Activated CD4-positive, CD25-positive, alpha-beta regulatory T cell treated with anti-CD3 and anti-CD28 coated beads, Interleukin-2, amount 50 U/mL, for 24 hours (primary cell): ENCODE measurements at places on chromosomes 11 and 22.
A peak's percentile ranks its signal among the peaks of the same experiment; 100 is the strongest.

- no peak for ATAC-seq
Observed at GRCh38 chr11:73168925-73169579, 26.9 kb upstream of the FCHSD2 start.

DNA sequence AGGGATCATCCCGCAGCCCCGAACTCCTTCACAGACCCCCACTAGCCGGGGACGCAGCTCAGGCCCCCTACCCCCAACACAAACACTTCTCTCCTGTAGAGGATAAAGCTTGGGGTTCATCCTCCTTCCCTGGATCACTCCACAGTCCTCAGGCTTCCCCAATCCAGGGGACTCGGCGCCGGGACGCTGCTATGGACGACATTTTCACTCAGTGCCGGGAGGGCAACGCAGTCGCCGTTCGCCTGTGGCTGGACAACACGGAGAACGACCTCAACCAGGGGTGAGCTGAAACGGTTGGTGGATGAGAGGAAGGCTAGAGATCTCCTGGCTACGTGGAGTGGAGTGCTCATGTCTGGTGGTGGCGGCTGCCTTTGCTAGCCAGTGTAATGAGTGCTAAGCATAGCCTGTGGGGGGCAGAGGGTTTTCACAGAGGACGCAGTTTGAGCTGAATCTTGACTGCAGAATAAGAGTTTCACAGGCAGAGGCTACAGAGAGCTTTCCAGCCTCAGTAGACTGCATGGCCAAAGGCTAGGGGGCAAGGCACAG is 580 bp downstream of the ILK start:
- ATAC-seq = peak; percentile 47

DNA sequence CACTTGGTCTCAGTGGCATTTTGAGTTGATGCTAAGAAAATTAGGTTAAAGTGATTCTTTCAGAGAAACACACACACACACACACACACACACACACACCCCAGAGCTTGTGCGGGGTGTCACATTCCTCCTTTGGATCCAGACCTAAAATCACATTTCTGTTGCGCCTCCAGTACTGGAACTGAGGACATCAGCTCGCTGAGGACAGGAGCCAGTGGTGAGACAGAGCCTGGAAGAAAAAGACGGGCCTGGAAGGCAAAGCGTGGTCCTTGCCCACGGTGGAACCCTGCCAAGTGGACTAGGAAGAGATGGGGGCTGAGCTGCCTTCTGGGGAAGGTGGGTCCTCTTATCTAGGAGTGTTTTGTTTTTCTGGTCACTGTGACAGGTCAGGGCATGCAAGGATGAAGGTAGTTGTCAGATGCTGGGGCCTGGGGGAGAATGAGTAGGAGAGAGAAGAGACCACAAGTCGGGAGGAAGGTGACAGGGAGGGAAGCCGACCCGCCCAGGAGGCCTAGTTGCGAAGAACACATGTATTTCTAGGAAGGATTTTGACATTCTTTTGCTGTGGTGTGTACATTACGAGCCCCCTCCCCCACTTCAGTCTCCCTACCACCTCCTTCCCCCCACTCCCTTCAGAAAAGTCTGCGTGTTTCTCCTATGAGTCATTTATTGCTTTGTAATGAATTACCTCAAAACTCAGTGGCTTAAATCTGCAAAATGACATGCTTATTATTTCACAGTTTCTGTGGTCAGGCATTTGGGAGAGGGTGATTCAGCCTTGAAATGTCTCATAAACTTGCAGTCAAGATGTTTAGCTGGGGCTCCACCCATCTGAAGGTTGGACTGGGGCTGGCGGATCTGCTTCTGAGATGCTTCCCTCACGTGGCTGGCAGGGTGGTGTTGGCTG is 4.8 kb upstream of the ELFN2 start:
- ATAC-seq = peak; percentile 93

DNA sequence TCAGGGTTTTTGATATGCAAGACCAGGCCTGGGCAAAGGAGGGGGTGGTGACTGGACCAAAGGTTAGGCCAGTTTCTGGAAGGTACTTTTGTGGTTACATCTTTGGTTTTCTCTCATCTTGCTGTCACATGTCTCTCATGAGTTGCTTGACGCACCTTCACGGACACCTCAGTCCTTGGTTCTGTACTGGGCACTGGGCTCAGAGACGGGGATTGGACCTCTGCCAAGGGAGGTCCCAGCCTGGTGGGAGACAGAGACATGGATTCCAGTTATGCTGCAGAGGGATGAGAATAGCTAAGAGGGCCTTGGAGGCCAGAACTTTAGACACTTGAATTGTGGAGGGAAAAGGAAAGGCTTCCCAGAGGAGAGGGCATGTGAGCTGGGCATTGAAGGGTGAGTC is 1.7 kb downstream of the USP35 start:
- no peak for ATAC-seq

DNA sequence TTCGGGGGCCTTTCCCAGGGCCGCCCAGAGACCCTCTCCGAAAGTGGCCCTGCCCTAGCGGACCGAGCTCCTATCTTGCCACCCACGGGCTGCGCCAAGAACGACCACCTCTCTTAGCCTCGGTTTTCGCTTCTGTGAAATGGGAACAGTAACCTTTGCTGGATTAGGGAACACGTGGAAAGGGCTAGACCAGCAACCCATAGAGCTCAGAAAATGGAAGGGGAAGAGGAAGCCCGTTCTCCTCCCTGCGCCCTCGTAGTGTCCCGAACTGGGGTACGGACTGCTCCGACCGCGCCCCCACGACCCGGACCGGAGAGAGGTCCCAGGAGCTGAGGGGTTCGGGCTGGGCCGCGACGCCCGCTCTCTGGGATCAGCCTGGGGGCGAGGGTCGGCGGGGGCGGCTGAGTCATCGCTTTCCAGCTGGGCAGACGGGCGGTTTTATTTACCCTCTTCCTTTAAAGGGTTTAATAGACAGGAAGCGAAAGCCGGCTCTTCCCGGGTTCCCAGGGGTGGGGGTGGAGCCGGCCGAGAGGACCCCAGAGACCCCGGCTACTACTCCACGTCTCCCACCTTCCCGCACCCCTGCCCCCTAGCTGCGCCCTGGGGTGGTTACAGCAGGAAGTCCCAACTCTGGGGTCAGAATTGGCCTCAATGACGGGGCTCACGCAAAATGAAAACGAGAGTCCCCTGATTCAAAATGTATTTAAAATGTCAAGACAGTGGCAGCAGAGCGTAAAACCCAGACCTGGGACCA is 907 bp upstream of the PHLDA2 start:
- ATAC-seq = peak; percentile 29

DNA sequence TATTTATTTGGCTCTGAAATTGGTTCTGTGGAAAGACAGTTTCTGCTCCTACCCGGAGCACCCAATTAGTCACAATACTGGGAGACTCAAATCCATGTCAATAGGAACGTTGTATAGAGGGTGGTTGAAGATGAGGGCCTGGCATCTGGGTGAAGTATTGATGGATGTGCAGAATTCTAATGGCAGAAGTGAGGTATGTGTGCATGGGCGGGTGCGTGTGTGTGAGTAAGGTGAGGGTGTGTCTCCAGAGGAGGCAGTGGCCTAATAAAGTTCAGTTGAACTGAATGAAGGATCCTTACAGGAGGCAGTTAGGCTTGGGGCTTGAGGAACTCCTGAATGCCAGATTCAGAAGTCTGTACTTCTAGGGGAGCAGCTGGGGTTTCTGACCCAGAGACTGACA is 71.8 kb upstream of the B3GAT1 start:
- ATAC-seq = no peak

GRCh38 chr11:106644824-106645223 is 373.5 kb downstream of the GUCY1A2 start:
- no peak for ATAC-seq

GRCh38 chr11:71335371-71335770 is 83.0 kb upstream of the SHANK2 start:
- no peak for ATAC-seq

GRCh38 chr22:24525416-24526037 is 29.4 kb downstream of the GUCD1 start:
- ATAC-seq = peak; percentile 93

- peak; percentile 25 for ATAC-seq
Observed at GRCh38 chr11:48109046-48109666, 107.5 kb upstream of the OR4B1 start.

DNA sequence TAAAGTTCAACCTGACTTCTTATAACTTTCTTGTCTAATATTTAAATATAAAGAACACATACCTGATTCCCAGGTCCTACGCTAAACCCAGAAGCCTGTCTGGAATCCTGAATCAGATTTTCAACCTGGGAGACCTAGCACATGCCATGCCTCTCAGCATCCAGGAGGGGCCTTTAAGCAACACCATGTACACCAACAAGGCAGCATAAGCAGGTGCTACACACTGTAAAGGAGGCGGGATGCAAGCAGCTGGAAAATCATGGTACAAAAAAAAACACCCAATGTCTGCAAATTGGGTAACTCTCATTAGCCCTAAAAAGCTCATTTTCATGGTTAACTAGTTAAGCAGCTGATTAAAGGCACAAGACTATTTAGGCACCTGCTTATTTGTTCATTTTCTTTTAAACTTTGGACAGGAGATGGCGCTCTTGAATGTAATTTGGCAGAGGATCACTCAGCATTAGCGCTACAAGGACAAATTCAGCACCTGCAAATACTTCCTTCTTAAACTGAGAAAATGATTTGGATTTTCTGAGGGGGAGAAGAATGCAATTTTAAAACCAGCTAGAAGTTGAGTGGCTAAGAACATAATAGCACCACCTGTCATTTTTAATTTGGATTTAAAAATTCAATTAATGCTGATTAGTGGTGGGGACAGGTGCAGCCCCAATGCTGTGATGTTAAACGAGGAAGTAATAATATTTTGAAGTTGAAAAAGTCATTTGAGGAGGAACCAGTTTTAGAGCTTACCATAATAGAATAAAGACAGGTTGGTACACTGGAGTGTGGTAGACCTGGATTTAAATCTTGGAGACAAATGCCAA is 104.0 kb downstream of the FAR1 start:
- ATAC-seq = peak; percentile 41

DNA sequence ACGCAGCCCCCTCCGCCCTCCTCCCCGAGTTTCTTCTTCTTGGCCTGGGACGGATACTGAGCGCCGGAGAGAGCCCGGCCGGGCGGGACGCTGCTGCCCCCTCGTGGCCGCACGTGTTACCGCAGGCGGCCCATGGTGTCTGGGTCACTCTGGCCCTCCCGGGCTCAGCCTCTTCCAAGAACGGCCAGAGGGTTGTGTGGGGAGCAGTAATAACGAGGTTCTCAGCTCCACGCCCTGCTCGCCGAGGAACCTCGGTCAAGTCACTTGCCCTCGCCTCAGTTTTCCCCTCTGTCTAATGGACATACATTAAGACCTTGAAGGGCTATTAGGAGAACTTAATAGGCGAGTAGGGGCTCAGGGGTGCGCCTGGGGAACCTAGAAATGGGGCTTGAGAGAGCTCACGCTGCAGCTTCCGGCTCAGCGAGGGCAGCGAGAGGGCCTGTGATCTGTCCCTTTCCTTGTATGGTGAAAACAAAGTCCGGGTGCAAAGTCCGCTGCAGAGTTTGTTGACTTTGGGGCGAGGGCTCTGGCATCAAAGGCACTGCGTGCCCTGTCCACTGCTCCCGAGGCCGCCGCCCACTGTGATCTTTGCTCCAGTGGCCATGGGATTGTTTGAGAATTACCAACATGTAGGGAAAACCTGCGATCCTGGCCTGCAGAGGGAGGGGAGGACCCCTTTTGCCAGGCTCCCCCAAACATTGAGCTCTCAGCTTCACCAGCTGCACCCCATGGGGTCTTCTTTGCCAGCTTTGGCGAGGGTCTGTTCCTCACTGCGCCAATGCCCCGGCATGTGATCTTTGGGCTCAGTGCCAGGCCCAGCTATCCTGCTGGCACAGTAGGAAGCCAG is 14.4 kb upstream of the LRP5 start:
- peak; percentile 94 for ATAC-seq

DNA sequence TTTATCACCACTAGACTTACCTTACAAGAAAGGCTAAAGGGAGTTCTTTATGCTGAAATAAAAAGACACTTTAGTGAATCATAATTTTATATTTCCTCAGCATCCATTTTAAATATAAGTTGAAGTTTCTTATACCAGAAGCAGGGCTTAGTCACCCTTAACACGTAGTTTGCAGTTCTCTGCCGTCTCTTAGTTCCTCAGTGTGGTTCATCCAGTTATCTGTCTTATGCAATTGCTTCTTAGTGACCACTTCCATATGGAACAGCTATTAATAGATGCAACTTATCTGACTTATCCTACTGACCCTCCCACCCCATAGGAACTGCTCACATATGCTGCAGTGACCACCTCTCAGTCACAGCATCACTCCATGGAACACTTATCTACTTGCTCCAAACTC is 11.7 kb upstream of the SLC36A4 start:
- no peak for ATAC-seq

- no peak for ATAC-seq
Observed at GRCh38 chr11:122215244-122215992, 99.4 kb upstream of the BLID start.

- ATAC-seq = no peak
Observed at GRCh38 chr11:128057786-128058395, 529.5 kb downstream of the ETS1 start.

DNA sequence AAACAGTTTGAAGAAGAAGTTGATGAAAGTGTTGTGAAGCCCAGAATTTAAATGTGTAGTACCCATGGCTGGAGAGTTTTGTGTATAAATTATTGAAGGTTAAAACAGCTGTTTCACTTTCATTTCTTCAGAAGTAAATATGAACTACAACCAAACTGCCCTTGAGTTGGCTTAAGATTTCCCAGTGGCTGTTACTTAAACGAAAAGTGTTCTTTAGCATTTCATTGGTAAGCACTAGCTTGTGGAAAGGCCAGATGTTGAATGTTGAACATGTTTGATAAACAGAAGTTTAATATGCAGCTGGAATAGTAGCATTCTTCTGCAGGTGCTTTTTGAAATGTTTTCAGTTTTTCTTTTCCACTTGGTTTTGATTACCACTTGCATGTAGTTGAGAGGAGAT is 83.2 kb upstream of the TNRC6B start:
- peak; percentile 55 for ATAC-seq

DNA sequence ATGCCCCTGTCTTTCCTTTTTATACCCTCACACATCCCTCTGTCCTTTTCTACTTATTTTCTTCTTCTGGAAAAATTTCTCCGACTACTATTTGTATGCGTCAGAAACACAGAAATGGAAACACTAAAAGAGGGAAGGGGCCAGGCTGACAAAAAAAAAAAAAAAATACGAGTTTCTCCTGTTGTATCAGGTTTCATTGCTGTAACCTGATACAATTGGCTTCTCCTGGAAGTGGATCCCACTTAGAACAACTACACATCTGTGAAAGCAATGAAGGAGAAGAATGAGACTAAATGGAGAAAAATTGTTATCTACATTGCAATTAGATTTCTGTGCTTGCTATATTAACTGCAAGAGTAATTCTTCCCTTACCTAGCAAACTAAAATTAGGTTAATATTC is 393.9 kb downstream of the GUCY1A2 start:
- no peak for ATAC-seq

- ATAC-seq = no peak
Observed at GRCh38 chr11:108402241-108402640, 65.1 kb downstream of the C11orf65 start.

- no peak for ATAC-seq
Observed at GRCh38 chr22:28129319-28129962, 210.4 kb upstream of the PITPNB start.

- no peak for ATAC-seq
Observed at GRCh38 chr11:69700278-69701140, 3.3 kb downstream of the FGF19 start.

GRCh38 chr11:2837096-2837601 is 48.4 kb downstream of the CDKN1C start:
- no peak for ATAC-seq

GRCh38 chr11:93081694-93082093 is 112.2 kb downstream of the MTNR1B start:
- ATAC-seq = peak; percentile 13

GRCh38 chr11:69479591-69480271 is 1.7 kb upstream of the LINC01488 start:
- no peak for ATAC-seq
